T47D (cell line): ENCODE measurements at places on chromosomes 12 and 14.
A peak's percentile ranks its signal among the peaks of the same experiment; 100 is the strongest.

GRCh38 chr12:46843811-46844210, 18.0 kb upstream of the SLC38A4 start:
- peak; percentile 66 for DNase-seq

DNA sequence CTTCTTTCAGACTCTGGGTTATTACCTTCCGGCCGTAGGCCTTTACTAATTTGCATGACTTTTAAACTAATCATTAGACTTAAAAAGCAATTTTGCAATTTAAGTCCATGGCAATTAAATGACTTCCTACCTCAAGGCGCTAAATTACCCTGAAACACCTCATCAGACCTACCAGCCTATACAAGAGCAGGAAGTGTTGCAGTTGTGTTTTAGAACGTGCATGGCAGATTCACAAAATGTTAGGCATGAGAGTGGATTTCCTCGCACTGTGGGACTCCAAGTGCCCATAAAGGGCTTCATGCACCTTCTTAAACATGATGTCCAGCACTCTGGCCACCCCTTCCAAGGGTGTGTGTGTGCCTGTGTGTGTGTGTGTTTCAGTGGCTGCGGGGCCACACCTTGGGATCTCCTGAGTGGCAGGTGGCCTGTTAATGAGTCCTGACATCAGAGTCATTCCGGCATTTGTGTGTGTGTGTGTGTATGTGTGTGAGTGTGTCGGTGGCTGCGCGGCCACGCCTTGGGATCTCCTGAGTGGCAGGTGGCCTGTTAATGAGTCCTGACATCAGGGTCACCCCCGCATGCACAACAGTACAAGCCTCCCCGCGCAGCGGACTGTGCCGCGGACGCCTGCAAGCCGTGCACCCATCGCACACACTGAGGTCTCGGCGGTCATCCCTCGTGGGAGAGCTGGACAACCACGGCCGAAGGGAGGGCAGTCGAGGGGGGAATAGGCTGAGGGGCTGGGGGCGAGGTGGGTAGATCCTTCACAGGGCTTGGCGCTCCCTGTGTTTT, 900 bp downstream of the C2CD5 start:
- peak; percentile 68 for DNase-seq

- no peak for DNase-seq
Observed at GRCh38 chr12:26689281-26689841, 143.6 kb downstream of the ITPR2 start.

DNA sequence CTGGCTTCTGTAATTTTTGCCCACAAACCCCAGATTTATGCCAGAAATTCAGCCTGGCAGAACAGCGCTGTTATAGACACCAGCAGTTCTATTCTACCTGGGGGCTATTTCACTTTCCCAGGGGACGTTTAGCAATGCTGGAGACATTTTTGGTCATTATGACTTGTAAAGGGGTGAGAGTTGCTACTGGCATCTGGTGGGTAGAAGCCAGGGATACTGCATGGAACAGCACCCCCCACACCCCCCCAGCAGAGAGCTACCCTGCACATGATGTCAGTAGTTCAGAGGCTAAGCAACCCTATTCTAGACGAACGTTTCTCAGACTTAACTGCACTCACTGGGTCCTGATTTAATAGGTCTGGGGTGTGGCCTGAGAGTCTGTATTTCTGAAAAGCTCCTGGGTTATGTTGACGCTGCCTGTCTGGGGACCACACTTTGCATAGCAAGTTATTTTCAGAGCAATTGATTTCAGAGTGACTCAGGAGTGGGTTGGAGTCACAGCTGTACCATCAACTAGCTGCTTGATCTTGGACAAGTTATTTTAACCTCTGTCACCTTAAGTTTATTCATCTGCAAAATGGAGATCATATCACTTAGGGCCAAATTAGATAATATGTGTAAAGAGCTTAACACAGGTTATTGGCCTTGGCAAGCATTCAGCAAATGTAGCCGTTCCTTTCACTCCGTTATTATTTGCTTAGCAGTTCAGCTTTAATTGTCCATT, 48.5 kb downstream of the CHST11 start:
- no peak for DNase-seq

- DNase-seq, result no peak
Observed at GRCh38 chr12:15688838-15689625, 100.2 kb downstream of the EPS8 start.

GRCh38 chr12:15525441-15525840, 203.1 kb downstream of the PTPRO start:
- DNase-seq, result no peak

DNA sequence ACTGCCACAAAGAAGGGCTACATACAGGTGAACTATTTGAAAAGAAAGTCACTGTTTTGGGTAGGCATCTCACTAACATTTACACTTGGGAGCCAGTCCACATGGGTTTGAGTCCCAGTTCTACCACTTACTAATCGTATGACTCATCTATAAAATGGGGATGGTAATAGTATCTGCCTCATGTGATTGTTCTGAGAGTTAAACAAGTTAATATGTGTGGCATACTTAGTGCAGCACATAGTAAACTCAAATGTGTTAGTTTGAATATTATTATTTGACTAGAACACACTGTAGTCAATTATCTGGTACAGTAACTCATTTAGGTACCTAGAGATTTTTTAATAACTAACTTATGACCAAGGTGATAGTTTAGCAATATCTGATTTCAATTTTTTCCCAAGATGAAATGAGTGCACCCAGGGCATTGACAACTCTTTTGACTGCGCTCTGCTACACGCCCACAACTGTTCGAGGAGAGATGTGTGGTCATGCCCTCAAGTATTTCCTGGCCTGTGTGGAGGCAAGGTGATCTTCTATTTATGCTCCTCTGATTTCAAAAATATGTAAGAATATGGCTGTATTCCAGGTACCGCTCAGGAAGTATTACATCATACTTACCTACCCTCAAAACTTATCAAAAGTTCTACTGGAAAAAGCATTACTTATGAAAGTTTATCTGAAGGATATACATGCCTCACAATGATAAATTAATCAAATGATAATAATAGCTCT, 210.6 kb upstream of the EGLN3 start:
- no peak for DNase-seq

DNA sequence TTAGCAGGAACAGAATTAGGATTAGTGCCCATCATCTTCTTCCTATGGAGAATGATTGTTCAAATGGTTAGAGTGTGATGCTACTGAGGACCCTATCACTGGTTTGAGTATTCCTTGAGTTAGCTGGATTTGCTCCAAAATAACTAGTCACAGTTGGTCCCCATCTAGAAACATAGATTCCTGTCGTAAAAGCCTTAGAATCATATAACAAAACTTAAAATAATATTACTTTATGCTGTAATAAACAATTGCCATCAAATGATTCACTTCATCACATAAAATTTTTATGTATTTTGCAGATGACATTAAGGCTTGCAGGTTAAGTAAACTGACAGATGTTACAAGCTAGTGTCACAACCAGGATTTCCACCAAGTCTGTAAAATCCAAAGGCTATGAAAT, 209.8 kb downstream of the CCER1 start:
- no peak for DNase-seq

GRCh38 chr14:92937051-92937937, 14.3 kb downstream of the CHGA start:
- DNase-seq, result no peak

- no peak for DNase-seq
Observed at GRCh38 chr14:98321841-98322240, 950.2 kb downstream of the BCL11B start.

DNA sequence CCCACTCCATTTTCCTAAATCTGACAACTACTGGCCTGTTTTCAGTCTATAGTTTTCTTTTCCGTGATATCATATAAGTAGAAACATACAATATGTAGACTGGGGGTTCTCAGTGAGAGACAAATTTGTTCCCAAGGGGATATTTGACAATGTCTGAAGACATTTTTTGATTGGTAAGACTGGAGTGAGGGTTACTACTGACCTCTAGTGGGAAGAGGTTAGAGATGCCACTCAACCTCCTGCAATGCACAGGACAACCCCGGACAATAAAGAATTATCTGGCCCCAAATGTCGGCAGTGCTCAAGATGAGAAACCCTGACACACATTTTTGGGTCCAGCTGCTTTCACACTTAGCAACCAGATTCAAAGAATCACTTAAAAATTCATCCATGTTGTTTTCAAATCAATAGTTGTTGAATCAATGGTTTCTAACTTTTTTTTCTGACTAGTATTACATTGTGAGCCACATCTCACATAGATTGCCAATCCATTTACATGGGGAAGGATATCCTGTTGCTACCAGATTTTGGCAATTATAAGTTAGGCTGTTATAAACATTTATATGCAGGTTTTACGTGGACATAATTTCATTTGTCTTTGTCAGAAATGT, 307.1 kb downstream of the RPL10L start:
- DNase-seq, result peak; percentile 18

GRCh38 chr14:71739273-71739990, 192.8 kb upstream of the RGS6 start:
- peak; percentile 44 for DNase-seq

DNA sequence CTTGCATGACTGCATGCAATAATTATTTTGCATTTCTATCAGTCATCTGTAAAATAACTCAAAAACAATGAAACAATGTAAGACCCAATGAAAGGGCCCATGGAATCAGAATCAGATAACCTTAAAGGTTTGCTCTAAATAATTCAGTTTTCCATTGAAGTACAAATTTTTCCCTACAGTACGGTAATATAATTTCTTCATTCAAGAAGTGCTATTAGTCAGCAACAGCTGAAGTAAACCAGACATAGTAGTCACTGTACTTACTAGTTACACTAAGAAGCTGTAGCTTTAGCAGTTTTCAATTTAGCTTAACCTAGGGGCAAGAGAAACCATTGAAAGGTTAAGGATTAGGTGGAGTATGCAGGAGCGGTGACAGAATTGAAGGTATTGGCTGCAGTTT, 43.5 kb downstream of the BCAT1 start:
- no peak for DNase-seq
